Stomach (tissue), 19 donors: ENCODE measurements at places on chromosomes 5 and 9. TPM values are rescaled to one million over a fixed set of nuclear protein-coding genes. Genes with fewer than 3 reads are reported as not detected.

DNA sequence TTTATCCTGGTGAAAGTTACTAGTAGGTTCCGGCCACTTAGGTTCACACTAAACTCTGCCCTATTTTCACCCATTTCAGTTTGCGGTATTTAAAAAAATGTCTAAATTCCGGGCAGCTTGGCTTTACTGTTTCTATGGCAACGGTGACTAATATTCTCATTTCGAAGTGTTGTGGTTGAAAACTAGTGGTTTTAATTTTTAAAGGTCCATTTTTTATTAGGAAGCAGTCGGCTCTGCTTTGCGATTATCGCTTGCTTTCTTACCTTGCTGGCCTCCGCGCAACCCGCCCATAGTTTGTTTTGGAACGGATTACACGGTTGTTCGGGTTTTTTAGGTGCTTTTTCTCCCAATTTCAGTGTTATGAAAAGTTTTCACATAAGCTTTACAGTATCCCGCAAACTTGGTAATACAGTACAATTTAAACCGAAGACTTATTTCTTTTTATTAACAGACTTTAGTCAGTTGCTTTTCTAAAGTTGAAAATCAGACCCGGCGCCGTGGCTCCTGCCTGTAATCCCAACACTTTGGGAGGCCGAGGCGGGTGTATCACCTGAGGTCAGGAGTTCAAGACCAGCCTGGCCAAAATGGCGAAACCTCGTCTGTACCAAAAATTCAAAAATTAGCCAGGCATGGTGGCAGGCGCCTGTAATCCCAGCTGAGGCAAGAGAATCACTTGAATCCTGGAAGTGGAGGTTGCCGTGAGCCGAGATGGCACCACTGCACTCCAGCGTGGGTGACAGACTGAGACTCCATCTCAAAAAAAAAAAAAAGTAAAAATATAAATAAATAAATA lies 1.6 kb downstream of the KDM4C start:
- DNase-seq: peak; percentile 65

DNA sequence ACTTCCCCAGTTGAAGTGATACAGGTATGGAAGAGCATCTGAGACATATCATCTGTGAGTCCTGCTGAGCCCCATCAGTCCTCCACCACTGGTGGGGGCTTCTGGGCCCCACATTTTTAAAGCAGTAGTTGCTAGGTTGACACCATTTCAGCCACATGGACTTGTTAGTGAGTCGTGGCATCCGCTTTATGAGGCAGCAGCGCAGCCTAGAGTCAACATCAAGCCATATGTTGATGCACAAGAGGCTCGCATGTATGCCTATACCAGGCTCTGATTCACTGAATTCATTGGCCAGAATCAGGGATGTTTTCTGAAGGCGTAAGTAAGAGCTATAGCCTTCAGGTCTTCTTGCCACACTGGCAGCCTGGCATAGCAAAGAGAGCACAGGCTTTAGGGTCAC lies 26.8 kb downstream of the ZNF346 start:
- no peak for DNase-seq

GRCh38 chr9:109907810-109908458 lies 127.9 kb downstream of the PALM2AKAP2 start:
- DNase-seq: no peak

- no peak for DNase-seq
These were observed 642.3 kb downstream of the PTPRD start for GRCh38 chr9:9970514-9970913.

SH3TC2 gene
- polyA plus RNA-seq: 0.06 TPM

DNA sequence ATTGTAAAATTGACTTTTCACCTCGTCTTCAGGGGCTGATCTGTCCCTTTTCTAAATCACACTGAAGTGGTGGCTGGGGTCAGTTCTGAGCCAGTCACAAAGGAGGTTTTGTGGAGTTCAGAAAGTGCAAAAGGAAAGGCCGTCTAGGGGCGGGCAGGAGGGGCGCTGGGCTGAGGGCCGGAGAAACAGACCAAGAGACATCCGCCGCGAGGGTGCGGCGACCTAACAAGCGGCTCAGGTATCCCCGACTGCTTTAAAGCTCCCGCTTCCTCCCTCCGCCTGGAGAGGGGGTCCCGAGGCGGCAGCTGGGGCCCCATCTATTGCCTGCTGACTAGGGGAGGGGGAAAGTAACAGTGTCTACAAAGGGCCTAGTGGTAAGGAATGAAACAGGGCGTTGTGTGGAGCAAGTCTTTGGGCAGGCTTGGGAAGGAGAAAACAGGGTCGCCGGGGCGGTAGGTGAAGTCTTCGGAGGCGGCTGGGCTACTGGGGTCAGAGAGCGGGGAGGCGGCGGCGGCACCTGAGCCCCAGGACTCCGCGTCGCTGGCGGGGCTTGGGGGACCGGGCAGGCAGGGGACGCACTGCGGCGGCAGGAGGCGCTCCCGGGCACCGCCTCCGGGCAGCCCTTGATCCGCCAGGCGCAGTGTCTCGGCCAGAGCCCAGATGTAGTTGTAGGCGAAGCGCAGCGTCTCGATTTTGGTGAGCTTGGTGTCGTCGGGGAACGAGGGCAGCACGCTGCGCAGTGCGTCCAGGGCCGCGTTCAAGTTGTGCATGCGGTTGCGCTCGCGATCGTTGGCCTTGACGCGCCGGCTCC lies 950 bp downstream of the NEUROG1 start:
- no peak for DNase-seq

DNA sequence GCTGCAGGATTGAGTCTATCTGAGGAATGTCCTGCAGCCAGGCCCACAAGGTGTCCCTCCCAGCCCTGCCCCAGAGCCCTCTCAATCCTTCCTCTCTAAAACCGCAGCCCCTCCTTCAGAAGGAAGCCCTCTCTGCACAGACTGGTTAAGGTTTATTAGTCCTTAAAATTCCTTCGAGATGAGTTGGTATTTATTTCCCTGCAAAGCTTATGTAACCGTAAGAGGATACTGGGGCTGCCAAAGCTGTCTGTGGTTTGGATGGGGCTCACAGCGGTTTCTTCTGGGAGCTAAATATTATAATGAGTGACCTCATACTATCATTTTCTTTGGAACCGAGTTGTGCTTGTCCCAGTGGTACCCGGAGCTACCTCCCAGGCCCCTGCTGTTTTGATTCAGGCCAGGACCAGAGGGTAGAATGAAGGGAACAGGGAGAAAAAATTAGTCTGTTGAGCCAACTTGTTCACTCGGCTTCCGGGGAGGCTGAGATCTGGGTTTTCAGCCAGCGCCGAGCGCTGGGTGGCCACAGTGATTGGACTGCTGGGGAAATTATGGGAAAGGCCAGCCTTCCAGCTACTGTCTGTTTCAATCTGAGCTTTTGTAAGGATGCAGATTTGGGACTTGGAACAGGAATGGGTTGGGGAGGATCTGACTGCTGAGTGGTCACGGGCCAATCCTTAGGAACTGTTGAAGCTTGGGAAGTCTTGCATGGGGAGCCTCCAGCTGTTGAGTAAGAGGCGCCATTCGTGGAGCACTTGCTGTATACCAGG lies 107.5 kb downstream of the NDFIP1 start:
- DNase-seq: peak; percentile 78

TRPM3 gene
- polyA plus RNA-seq: 0.50 TPM

MSX2 gene
- 1.3 TPM for polyA plus RNA-seq

SNX24 gene
- 10.0 TPM for polyA plus RNA-seq

GRCh38 chr5:135834639-135835529 lies at the start of gene SLC25A48:
TSS of gene SLC25A48 (plus strand) at chr5:135834663. CDS start at chr5:135834848, 185 bp downstream.
- DNase-seq: peak; percentile 82

- no peak for DNase-seq
These were observed 52.8 kb downstream of the TTC1 start for GRCh38 chr5:160061770-160062169.

- no peak for DNase-seq
These were observed 285.8 kb upstream of the PCSK5 start for GRCh38 chr9:75604661-75605060.

EGFL7 gene
- polyA plus RNA-seq: 79.2 TPM

DND1 gene
- not detected for polyA plus RNA-seq

SPATA31D4 gene
- polyA plus RNA-seq: not detected

GRCh38 chr5:119597728-119598298 lies 31.5 kb upstream of the FAM170A start:
- DNase-seq: no peak

GRCh38 chr5:24823625-24824024 lies 178.8 kb upstream of the CDH10 start:
- DNase-seq: no peak

IL3 gene
- polyA plus RNA-seq: not detected

DNA sequence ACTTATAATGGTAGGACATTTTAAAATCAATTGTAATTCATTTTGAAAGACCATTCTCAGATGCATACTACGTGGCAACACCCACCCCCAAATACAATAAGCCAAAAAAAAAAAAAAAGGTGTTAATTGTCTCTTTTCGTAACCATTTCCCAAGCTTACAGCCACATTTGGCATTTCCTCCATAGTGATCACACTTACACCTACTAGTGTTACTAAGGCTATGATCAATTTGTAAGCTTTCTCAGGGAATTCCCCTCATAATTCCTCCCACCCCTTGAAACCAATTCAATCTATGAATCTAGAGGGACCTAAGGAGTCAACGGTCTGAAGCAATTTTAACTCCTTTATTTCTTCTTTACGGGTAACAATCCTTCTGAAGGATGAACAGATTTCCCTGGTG lies 40.1 kb downstream of the NR2F1 start:
- no peak for DNase-seq

DNA sequence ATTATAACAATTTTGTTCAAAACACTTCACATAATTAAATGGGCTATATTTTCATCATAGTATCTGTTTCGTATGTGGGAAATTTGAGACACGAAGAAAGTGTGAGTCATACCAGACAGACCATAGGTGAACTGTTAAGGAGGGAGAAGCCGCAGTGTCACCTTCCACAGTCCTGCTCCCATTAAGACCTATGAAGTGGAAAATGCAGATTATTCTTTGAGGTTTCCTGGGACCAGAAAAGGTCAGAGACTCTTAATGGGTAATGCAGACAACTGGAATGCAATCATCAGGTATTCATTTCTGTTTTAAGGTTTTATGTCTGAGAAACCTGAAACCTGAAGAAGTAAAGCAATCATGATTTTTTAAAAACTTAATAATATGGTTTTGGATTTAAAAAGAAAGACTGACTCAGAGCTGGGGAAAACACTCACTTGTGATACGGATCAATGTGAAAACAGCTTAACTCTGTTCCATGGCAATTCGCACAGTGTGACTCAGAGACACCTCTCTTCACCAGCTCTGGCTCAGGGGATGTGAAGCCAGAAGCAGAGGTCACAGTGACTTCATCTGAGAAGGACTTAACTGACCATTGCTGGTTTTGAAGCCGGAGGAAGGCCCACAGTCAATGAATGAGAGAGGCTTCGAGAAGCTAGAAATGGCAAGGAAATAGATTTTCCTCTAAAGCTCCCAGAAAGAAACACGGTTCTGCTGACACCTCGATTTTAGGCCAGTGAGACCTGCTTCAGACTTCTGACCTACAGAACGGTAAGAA lies 17.2 kb upstream of the GCNT1 start:
- no peak for DNase-seq

- DNase-seq: no peak
These were observed 208.2 kb downstream of the DAB2IP start for GRCh38 chr9:121859646-121860045.

DNA sequence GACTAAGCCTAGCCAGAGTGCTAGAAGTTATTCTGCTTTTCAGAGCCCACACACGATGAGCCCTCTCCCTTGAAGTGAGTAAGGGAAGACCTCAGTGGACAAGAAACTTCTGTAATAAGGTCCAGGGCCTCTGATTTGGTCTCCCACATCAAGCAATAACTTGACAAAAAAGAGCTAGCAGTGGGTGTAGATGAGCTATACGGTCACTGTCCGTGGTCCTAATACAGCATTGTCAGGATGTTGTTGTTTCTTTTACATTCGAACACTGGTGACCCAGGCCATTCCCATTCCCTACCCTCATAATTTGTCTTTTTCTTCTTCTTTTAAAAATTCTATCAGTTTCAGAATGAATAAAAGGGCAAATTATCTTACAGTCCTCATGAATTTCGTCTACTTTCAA lies 5.2 kb downstream of the PCSK1 start:
- peak; percentile 14 for DNase-seq

GRCh38 chr5:158179271-158179670 lies 320.3 kb upstream of the CLINT1 start:
- no peak for DNase-seq

GRCh38 chr5:172412724-172413286 lies 41.5 kb downstream of the SH3PXD2B start:
- DNase-seq: peak; percentile 76

DNA sequence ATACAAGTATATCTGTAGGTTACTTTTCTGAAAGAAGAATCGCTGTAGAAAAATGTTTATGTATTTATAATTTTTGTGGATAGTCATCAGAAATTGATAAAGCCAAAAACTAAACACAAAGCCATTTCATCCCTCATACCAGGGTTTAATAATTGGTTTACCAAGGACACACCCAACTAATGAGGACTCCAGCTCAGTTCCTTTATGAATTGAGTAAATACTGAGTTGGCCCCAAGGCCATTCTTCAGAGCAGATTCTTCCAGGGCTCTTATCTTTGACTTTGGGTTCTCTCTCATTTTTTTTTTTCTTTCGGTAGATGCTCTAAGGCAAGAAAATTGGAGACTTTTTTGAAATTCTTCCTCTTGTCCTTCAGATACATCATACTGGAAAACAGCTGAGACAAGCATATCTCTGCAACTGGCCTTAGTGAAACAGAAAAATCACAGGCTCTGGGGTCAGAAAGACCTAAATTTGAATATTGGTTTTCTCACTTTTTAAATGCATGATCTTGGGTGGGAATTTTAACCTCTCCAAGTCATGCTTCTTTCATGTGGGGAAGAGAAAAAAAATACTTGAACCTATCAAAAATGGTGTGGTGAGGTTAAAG lies 401.8 kb downstream of the ARHGEF28 start:
- no peak for DNase-seq

PCDHGC4 gene
- polyA plus RNA-seq: not detected

DNA sequence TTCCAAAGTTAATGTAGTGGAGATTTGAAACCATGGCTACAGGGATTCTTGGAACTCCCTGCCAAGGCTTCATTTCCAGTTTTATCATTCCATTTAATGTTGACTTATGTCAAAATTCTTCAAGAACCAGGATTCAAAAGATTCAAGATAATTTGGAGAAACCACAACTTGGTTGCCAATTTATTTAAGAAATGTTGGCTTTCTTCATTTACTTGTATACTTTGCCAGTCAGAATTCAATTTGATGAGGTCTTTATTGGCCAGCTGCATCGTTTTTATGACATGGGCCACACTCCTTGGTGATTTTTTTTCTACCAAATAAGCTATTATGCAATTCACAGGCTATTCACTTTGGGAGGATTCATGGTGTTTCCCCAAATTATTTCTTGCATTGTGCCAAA lies 53.1 kb upstream of the RASEF start:
- no peak for DNase-seq
